ENCODE measurements at places on chromosomes 2 and 18.
A peak's percentile ranks its signal among the peaks of the same experiment; 100 is the strongest.

GRCh38 chr2:200416878-200417277, 93.0 kb downstream of the KCTD18 start:
- no peak for DNase-seq

DNA sequence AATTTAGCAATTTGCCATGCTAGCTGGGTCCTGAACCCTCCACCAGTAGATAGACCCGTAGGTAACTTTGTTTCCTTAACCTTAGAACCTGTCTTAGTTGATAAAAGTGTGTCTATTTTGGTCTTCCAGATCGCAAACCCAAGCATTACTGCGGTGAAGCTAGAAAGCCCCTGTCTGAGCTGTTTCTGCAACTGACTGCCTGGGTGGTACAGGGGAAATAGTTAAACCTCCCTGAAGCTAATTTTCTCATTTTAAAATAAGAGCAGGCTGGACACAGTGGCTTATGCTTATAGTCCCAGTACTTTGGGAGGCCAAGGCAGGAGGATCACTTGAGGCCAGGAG, 101.7 kb upstream of the MSH2 start:
- no peak for DNase-seq

- DNase-seq = no peak
Observed at GRCh38 chr2:8389431-8390108, 292.3 kb upstream of the ID2 start.

DNA sequence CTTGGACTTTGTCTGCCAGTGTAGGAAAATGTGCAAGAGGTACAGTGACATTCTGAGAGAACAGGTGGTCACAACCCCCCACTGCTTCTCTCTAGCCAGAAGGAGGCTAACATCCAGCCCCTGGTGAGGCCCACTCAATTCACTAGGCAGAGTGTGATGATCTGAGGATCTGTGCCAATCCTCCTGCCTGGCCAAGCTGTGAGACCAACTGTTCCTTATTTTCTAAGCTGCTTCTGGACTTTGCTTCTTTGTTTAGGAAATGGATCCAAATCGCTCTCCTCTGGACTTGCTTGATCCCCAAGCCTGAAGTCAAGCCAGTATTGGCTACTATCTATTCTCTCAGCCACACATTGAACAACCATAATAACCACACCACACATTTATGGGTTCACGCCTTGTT, 202.8 kb downstream of the PIK3C3 start:
- DNase-seq = peak; percentile 18

- no peak for DNase-seq
Observed at GRCh38 chr2:144660518-144661316, 140.8 kb upstream of the ZEB2 start.

GRCh38 chr2:143525402-143525860, 396.2 kb downstream of the ARHGAP15 start:
- DNase-seq = no peak

GRCh38 chr2:216829533-216829932, 30.3 kb downstream of the TNP1 start:
- peak; percentile 34 for DNase-seq

DNA sequence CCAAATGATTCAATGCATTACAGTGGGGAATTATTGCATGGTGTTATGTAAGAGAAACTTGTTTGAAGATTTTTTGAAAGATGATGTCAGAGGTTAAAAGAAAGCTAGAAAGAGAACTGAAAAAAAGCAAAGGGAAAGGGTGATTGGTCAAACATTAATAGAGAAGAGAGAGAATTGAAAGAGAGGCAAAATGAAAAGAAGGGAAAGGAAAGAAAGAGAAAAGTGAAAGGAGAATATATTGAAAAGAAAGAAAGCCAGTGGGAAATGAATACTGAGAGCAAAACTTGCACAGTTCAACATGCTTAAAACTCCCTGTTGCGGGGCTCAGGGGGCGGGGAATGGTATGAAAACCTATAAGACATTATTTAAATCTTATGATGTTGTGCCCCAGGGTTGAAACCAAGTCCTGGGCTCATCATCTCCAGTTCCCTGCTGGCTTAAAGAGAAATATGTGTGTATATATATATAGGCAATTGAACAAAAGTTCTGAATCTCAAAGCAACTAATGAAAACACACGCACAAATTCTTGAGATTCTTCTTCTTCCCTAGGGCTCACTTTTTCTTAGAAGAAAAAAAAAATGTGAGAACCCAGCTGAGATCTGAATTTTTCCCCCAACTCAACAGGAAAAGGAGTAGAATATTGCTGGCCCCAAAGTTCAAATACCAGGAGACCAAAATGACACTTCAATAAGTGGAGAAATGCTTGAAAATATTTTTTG, 2045.9 kb upstream of the CELF4 start:
- no peak for DNase-seq

- DNase-seq = no peak
Observed at GRCh38 chr2:138652378-138652777, 127.8 kb downstream of the NXPH2 start.

- no peak for DNase-seq
Observed at GRCh38 chr2:194661431-194661830, 995.6 kb upstream of the SLC39A10 start.

DNA sequence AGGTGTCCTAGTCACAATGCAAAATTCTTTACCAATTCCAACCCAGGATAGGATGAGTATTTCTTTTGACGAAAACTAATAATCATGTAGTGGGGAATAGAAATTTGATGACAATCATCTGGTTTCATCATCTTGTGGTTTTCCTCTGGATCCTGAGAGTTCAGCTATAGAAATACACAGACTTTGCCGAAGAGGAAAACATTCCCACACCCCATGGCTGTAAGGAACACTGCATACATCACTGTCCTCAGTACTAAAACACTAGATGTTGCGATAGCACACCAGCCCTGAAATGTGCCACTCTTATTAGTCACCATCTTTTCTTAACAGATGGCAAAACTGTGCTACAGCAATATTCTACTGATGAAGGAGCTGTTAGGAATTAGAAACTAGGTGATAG, 29.4 kb downstream of the CERKL start:
- DNase-seq = no peak

GRCh38 chr2:19073522-19073921, 284.9 kb downstream of the OSR1 start:
- no peak for DNase-seq

DNA sequence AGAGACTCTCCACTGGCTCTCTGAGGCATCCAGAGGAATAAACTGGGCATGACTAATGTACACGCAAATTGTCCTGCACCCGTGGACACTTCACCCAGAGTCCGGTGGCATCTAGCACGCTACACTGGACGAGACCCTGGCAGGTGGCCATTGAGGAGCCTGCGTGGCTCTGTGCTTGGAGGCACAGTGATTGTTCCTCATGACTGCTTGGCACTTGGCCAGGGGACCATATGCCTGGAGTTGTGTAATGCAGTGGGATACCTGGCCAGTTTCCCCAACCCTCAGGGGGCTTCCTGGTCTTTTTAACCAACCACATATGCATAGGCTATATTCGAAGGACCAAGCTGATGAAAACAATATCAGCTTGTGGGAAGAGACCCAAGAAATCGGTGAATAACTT, 66.6 kb downstream of the MTCL1 start:
- DNase-seq = peak; percentile 11

DNA sequence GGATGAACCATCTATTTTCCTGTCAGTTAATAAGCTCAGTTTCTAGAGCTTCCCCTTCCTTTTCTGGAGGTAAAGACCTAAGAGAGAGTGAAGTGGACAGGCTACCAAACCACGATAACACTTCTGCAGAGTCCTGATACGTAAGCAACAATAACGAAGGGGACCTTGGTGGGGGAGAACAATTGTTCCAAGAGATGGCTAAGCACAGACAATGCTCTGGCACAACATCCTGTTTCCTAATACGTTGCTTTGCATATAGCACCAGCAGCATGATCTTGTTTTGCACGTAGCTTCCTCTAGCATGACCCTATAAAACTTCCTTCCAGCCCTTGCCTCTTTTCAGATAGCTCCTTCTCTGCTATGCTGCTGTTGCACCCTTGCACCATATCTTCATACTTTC, 247.3 kb downstream of the RAD51AP2 start:
- DNase-seq = no peak

GRCh38 chr2:38788306-38788705, 10.3 kb downstream of the GEMIN6 start:
- DNase-seq = no peak

DNA sequence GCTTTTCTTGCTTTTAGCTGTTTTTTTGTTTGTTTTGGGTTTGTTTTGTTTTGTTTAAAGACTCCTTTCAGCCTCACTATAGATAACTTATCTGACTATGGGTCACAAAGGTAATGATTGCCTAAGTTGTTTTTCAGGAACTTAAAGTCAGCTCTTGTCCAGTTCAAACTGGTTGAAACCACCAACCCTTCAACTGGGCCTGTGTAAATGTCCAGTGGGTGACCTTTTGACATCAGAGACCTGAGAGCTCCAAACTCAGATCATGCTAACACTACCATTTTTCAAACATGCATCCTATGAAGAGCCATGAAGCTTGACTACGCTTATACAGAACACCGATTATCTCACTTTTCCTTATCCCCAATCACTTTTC, 144.6 kb upstream of the RMP24 start:
- DNase-seq = no peak

Measured in NCI-H1694 treated with DMSO at 0.1 percent for 48 hours (cell line).